Cortex of kidney (tissue), 1 donor: ENCODE measurements at places on chromosomes 2 and 18.

DNA sequence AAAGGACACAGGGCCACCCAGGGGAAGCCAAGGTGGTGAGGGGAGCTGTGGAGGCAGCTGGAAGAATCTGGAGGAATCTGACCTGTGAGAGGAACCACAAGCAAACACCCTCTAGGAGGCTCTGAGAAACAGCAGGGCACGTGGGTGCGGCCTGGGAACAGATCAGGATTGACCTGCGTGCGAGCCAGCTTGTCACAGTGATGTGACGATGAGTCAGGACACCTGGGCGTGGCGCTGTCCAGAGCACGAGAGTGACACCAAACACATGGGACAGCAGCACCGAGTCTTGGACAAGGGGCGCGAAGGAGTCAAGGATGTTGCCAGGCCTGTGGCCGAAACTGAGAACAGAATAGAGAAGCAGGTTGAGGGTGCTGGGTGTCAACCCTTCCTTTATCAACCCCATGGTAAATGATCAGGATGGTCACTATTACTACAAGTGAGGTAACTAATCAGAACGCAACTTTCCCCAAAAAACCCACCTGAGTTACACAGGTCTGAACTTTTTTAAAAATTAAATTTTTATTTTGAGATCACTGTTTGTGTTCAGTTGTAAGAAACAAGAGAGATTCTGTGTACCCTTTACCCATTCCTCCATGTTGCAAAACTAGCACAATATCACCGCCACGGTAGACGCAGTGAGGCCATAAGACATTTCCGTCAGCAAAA, 637 bp upstream of the SFT2D3 start:
- DNase-seq = no peak

DNA sequence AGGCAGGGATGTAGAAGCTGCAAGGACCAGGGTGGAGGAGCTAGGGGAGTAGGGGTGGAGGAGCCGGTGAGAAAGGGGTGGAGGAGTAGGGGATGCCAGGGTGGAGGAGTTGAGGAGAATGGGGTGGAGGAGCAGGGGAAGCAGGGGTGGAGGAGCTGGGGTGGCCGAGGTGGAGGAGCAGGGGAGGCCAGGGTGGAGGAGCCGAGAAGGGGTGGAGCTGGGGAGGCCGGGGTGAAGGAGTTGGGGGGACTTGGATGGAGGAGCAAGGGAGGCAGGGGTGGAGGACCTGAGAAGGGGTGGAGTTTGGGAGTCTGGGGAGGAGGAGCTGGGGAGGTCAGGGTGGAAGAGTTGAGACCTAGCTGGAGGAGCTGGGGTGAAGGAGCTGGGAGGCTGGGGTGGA, 13.3 kb downstream of the SOX11 start:
- DNase-seq = no peak

DNA sequence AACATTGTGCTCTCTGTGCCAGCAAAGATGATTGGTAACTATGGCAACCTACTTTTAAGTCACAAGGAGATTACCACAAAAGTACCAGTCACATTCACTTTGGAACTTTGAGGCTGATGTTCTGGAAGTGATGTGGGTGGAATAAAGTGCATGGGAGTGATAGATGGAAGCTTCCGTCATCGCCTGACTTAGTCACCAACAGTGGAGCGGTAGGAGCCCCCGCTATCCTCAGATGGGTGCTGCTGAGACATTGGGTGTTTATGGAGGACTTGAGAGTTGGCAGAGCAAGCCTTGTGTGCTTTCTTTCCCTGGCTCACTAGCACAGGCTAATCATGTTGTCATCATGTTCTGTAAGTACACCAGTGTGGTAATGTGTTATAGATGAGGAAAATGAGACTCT, 4.6 kb downstream of the PPP1R7 start:
- no peak for DNase-seq

DNA sequence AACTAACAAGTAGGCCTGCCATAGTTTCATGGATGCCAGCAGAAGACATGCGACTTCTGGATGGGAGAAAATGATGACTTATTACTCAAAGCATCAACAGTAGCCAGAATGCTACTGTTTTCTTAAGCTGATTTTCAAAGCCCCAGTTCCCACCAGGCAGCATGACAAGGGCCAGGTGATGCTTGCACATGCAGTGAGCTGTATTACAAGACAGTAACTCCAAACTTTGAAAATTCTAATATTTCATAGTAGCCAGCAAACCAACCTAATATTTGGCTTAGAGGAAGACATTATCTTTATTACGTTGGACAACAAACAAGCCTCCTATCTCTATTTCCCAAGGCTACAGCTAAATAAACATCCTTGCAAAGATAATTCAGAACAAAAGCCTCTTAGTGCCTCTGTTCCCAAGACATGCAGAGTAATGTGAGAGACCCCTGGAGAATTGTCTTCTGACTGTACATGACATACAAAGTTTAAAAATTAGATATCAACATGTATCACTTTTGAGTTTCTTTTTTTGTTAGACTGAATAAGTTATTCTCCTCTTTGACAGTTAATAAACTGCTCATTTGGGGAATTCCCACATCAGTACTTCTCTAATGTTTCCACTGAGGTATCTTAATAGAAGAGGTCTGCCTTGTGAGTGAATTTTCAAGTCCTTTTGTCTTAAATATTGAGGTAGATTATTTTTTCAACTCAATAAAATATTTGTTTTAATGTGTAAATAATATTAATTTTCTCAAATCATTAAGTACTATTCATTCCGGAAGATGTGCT, 367.6 kb upstream of the CWC22 start:
- no peak for DNase-seq
